ENCODE measurements at places on chromosomes 6 and 20.

DNA sequence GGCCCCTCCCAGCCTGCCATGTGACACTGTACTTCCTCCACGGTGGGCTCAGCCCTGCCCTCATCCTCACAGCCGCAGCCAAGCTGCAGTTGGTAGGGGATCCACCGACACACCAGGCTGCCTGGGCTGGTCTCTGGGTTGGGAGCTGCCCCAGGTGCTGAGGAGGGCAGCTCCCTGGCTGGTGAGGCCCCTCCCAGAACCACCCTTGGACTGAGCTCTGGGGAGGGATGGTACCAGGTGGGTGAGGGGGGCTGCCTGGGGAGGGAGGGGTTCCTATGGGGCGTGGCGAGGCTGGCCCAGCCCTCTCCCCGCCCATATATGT is 185 bp upstream of the TNFRSF6B start:
- DNase-seq, result no peak

GRCh38 chr6:14924126-14925024 is 321.5 kb upstream of the JARID2 start:
- no peak for DNase-seq

GRCh38 chr20:47231382-47232039 is 125.0 kb downstream of the ZMYND8 start:
- DNase-seq, result no peak

DNA sequence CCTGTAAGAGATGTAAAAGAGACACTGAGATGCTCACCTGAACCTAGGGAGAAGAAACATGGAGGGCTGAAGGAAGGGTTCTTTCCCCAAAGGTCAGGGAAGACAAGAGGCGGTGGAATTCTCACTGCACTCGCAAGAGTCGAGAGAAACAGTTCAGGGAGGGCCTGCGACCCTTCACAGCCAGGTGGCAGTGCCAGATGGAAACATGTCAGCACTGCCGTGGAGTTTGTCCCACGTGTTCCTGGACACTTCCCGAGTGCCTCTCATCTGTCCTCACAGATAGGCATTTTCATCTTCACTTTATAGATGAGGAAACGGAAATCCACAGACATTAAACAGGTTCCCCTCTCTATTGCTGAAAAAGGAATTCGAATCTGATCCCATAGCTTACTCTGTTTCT is 70.4 kb upstream of the SYNJ2 start:
- DNase-seq, result no peak

GRCh38 chr6:57087916-57088315 is 2.1 kb upstream of the ZNF451 start:
- peak; percentile 41 for DNase-seq

DNA sequence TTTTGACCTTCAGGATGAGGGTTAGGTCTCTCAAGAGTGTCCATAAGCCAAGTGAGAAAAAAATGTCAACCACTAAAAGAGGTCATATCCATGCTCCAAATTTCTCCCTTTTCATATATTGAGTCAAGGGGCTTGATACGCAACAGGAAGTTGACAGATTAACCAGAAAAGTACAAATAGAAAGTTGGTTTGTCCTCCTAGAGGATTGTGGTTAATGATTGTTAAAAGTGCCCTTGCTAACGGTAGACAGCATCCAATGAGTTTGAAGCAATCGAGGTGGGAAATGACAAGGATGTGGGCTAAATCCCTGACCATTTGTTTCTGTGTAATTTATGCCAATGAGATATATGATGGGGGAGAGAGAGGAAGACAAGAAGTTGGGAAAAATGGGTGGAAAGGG is 18.1 kb upstream of the HBS1L start:
- no peak for DNase-seq

GRCh38 chr20:41141153-41141815 is 3.9 kb downstream of the PLCG1 start:
- no peak for DNase-seq

DNA sequence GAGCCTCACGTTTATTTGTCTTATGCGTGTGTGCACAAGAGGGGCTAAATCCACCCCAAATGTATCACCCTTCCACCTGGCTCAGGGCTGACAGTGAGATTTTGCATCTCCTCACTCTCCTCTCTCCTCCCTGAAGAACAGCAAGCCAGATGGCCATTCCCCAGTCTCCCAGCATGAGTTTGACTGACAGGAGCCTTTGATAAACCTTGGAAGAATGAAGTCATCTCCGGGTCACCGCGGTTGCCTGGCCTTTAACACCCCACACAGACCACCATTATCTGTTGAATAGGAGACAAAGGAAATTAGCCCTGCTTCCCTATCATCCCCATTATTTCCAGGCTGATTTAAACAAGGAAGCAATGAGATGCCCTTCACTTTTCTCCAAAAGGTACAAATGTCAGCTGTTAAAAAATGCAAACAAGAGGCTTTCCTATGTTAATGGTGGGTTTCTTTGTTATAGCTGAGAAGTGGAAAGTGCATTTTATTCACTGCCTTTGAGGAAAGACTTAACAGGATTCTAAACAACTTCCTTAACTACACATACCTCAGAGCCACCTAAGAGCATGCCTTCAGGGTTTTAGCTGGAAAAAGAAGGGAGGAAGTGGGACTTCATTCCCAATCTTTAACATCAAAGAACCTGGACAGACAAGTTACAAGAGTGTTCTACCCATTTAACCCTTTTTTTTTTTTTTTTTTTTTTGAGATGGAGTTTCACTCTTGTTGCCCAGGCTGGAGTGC is 524.8 kb upstream of the ID4 start:
- DNase-seq, result no peak

DNA sequence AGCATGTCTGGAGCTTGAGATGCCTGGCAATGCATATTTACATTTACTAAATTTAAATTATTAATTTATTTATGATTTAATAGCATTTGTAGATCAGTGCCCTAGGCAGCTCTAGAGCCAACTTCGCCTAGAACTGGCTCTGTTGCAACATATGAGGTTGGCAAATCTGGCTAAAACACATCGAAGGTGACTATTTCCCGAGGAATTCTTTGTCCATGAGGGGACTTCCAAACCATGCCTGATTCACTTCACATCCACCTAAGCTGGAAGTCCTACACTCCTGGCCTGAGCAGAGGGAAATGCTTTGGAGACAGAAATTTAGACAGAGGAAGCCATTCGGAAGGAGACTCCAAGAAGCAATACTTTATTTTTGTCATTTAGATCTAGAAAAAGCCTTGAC is 211.0 kb upstream of the ARG1 start:
- no peak for DNase-seq

DNA sequence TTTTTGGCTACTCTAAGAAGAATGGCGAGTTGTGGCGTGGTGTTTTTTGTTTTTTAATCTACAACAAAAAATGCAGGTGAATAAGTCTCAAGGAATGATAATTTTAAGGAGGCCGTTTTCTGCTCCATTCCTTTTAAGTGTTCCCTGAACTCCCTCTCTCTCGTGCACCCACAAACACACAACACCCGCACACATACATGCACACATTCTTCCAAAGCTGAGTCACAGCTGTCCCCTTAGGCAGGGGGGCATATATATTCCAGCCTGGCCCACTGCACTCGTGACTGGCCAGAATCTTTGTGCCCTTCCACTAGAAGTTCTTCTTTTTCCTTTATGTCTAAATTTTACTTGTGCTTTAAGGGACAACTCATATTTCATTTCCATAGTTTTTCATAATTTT is 405.7 kb downstream of the LMBRD1 start:
- DNase-seq, result no peak

GRCh38 chr20:62689861-62690260 is 18.8 kb upstream of the NTSR1 start:
- DNase-seq, result no peak

GRCh38 chr20:3165473-3166337 is 6.0 kb upstream of the FASTKD5 start:
- no peak for DNase-seq

DNA sequence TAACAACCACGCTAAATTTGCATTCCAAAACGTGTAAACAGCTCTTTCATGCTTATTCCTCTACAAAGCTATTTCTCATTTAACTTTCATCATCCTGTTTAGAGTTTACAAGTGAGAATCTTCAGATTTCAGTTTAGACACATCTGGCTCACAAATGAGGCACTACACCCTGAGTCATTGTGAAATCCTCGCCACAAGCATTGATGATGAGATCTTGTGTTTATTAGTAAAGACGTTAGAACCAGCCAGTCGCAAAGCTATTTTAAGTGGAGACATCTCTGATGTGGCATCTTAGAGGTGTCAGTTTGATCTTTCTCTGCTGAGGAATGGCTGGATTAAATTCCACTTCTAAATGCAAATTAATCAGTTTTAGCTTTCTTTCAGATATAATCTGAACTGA is 8.3 kb upstream of the ISM1 start:
- DNase-seq, result no peak

- DNase-seq, result no peak
Measured at GRCh38 chr20:57600320-57601210, 19.7 kb downstream of the ZBP1 start.

DNA sequence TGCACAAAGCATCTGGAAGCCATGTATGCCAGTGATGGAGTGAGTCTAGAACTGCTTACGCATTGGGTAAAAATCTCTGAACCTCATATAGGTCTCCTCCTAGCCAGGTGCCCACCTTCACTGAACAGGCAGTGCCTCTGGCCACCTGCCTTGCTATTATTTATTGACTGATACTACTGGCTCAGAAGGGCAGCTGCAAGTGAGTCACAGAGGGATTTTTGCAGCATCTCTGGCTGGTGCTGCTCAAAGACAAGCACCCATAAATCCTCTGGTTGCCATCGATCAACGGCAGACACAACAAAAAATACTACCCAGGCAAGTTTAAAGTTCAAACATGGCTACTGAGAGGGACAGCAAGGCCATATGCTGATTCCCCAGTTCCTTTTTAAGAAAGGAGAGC is 279.4 kb downstream of the UBE3D start:
- DNase-seq, result no peak

DNA sequence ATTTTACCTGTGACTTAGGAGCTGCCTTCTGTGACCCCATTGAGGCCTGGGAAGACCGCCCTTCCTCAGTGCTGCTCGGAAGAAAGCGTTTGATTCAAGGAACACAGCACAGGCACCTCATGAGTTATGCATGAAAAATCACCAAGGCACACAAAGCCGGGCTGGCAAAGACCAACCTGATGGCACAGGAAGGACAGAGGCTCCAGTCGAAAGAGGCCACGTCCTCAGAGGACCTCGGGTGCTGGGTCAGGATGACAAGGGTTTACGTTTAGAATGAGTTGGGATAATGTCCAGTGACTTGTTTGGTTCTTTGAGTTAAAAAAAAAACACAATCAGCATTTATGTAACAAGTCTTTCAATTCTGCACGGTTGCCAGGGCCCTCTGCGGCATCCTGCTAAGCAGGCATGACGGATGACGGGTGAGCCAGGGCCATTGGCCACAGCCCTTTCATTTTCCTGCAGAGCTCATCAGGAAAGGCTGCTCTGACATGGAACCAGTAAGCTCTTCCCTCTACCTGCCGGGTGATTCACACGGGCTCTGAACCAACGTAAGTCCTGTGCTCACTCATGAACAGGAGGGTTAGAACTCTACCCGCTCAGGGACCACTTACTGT is 112.8 kb downstream of the DACT2 start:
- no peak for DNase-seq

GRCh38 chr6:107560657-107561056 is 70.7 kb downstream of the SOBP start:
- DNase-seq, result no peak

GRCh38 chr20:23604306-23604705 is 1.4 kb downstream of the CST9 start:
- no peak for DNase-seq

DNA sequence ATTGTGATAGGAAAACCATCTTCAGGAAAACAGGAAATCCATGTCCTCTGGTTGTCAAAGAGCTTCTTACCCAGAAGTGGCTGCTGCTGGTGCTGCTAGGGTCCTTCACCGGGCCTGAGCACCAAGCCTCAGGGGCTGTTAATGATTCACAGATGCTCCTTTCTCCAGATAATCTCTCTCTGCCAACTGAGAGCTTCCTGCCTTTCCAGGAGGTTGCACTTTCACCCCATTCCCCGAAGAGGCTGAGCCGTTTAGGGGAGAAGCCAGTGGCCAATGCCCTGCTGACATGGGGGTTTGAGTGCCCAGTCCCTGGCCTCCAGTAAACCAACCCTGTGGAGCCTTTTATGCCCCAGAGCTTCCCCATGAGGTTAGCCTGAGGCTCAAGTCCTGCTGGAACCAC is 122.4 kb downstream of the CBLN4 start:
- no peak for DNase-seq

DNA sequence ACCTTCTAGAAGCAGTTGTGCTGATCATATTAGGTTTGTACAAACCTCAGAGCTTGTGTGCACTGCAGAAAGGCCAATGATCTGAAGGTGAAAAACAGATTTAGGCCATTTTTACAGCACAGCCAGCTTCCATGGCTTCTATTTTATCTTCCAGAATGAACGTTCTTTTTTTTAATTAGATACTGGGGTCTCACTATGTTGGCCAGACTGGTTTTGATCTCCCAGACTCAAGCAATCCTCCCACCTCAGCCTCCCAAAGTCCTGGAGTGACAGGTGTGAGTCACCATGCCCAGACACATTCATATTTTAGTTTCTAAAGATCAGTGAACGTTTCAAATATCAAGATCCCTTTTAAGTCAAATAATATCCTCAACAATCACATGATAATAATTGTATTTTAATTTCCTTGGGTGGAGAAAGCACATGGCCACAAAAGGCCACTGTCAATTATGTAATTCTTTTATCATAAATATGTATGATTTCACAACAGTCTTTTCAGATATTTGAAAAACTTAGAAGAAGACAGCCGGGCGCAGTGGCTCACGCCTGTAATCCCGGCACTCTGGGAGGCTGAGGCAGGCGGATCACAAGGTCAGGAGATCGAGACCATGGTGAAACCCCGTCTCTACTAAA is 326.7 kb upstream of the JARID2 start:
- no peak for DNase-seq

DNA sequence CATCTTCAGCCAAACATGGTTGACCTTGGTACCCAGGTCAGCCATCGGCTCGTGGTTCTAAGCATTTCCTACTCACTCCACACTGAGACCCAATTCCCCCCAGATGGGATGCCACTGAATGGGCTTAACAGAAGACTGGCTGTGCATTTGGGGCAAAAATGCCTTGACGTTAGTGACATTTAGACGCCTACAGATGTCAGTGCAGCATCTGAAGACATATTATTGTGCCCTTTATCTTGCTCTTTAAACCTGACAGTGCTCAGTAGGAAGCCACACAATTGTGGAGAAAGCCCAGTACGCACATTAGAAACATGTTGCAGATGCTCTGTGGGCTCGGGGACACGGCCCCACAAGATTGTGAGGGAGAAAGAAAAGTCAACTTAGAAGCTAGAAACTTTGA is 414.7 kb downstream of the PTPRT start:
- DNase-seq, result no peak

GRCh38 chr6:144134737-144135136 is 15.6 kb upstream of the STX11 start:
- no peak for DNase-seq

- DNase-seq, result no peak
Measured at GRCh38 chr6:163180874-163181541, 233.5 kb upstream of the QKI start.
